GM18507 (cell line): ENCODE measurements at places on chromosomes 12 and 14.

GRCh38 chr12:85385406-85385805 is 105.4 kb downstream of the ALX1 start:
- no peak for DNase-seq

DNA sequence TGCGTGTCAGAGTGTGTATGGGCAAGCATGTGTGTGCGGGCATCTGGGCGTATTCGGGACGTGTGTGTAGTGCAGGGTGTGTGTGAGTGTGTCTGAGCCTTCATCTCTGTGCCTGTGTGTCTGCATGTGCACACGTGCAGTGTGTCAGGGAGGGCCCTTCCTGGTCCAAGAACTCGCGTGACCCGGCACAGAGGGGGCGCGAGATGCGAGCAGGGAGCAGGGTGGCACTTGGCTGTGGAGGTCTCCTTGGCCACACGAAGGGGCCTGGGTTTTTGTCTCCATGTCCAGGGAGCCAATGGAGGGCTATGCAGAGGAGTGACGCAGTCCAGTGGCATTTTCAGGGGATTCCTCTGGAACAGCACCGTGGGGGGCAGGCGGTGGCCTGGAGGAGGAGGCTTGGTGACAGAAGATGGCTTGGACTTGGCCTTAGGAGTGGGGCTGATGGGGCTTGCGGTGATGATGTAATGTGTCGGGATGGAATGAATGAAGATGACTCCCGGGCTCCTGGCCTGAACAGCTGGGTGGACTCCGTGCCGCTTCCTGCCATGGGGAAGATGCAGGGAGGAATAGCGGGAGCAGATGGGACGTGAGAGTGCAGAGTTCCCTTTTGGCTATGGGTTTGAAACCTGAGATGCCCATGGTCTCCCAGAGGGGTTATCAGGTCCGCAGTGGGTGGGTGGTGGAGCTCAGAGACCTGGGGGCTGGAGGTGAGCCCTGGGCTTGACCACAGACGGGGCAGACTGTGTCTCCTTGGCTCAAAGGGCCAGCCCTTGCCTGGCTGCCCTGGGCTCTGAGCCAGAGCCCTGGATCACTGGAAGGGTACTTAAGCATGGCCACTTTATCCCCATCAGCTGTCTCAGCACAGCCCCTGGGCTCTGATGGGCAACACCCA is 208.3 kb downstream of the PHETA1 start:
- no peak for DNase-seq

DNA sequence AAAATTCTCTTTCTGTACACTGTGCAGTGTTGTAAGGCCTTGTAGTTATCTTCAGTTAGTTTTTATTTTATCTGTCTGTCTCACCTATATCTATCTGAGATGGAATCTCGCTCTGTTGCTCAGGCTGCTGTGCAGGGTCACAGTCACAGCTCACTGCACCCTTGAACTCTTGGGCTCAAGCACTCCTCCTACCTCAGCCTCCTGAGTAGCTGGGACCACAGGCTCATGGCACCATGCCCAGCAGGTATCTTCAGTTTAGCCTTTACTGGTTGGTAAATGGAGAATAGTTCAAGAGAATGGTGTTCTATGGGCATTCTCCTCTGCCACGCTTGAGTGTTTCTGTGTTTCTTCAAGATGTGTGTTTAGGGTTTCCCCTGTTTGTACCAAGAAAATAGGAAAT is 13.6 kb downstream of the TULP3 start:
- DNase-seq: no peak

DNA sequence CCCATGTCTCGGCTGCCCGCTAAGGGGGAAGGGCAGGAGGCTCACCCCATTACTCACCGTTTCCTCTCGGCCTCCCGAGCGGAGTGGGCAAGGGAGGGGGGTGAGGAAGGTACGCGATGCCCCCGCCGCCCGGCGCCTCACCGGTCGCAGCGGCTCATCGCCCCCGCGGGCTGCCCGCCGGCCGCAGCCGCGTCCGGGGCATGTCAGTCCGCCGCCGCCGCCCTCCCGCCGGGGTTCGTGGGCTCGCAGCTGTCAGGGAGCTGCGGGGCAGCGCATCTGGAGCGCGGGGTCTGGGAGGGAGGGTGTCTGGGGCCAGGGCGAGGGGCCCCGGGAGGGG is 461 bp downstream of the SLC8A3 start:
- DNase-seq: no peak
